ENCODE measurements at places on chromosomes 3 and 15.

DNA sequence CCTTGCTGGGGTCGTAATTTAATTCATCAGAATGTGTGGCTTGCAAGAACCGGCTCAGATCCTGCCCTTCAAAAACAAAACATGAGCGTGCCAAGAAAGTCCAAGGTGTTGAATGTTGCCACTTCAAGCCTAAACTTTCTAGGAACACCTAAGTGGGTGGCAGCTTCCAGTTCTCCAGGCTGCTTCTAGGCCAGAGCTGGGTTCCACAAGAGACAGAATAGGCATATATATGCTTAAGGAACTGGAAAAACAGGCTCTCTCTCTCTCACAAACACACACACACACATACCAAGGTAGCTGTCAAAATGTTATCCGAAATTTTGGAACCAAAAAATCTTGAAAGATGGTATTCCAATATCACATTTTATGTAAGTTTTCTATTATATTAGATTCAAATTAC, 890 bp upstream of the ADIPOQ start:
- DNase-seq, result no peak

GRCh38 chr3:32118215-32118614, 11.8 kb downstream of the GPD1L start:
- no peak for DNase-seq

GRCh38 chr3:64908251-64908685, 220.5 kb upstream of the ADAMTS9 start:
- DNase-seq, result no peak

DNA sequence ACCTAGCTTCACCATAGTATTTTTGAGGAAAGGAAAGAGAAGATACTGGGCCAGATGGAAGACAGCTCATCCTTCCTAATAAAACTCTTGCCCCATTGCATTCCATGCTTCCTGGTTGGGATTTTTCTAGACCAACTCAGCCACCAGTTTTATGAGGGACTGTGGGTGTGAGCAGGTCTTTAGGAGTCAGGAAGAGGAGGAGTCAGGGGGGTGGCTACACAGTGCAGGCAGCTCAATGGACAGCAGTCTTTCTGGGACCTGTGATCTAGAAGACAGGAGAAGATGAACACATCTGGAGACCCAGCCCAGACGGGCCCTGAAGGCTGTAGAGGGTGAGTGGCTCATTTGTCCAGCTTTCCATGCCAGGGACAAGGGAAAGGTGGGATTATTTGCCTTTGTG, at the start of gene NOX5:
TSS of gene NOX5 (plus strand) at position 242 of the 400 bp plus-strand sequence. CDS start at position 283, 41 bp downstream.
- no peak for DNase-seq

- DNase-seq, result no peak
Measured at GRCh38 chr15:64854041-64854440, 12.3 kb downstream of the PLEKHO2 start.

DNA sequence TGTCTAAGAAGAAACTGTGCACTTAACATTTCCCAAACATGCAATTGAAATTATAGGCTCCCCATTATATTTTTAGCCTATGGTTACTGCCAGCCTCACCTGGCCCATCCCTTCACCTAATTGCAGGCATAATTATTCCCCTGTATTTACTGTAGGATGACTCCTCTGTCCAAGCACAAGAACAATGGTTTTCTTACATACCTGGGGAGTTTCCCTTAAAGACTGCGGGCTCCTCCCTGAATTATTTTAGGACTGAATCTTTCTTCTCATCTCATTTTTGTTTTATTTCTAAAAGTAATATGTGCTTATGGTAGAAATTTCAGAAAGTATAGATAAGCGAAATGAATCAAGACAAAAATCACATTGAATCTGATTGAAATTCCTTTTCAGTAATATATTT, 11.4 kb downstream of the TM4SF1 start:
- no peak for DNase-seq

DNA sequence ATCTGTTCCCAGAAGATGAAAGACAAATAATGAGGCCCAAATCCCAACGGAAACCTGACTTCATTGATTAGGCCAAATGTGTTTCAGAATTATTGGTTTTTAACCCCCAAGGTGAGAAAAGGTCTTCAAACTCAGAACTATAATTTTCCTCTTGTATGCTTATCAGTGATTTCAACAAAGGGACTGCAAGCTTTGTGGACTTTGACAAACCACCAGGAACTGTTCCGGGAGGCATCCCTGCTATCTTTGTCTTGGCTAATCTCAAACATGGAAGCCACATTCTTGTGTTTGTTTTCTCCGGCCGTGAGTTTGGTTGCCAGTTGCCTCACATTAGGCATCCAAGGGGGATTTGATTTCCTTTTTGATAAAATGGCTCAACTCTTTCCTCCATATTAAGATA, 19.5 kb downstream of the ARHGEF3 start:
- no peak for DNase-seq

All from activated CD4-positive, alpha-beta T cell treated with anti-CD3 and anti-CD28 coated beads, Interleukin-2, amount 50 U/mL, for 24 hours (primary cell).